ENCODE measurements at places on chromosomes 16 and 17.

GRCh38 chr16:57361404-57361803, 2.8 kb downstream of the CCL22 start:
- DNase-seq, result no peak

GRCh38 chr17:55402374-55402773, 19.3 kb downstream of the MMD start:
- no peak for DNase-seq

DNA sequence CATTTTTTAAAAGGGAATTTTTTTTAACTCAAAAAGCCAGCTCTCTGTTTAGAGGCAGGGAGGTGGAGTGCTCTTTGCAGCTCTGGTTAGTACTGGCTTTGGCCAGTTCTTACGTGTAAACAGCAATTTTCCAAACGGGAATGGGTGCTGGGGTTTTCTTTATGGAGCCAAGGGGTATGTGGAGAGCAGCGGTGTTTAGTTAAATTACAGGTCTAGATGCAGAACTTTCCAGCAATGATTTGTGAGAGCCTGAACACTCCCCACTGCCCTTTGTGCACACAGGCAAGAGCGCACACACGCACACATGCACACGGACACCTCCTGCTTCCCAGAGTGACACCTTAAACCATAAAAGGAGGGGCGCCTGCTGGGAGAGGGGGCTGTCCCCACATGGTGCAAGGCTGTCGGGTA, 140.2 kb downstream of the MSI2 start:
- no peak for DNase-seq

DNA sequence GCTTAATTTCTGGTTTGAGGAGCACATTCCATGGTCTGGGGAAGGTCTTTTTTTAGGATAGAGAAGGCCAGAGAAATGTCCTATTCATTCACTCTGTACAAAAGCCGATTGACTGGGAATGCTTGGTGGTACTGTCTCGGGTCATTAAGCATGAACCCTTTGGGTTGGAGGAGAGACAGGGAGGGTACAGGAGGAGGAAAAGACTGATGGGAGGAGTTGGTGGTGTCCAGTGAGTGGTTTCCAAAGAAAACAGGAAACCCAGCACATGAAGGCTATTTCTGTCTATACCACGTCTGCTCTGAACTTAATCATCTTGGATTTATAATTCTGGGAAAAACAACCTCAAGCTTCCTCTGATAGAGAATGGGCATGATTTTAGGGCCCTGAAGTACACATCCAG, 111.9 kb downstream of the XYLT1 start:
- DNase-seq, result no peak

Measured in GM13976 (cell line).